Endodermal cell (in vitro differentiated cells): ENCODE measurements at places on chromosomes 16 and 17. TPM values are rescaled to one million over a fixed set of nuclear protein-coding genes. Genes with fewer than 3 reads are reported as not detected.
A peak's percentile ranks its signal among the peaks of the same experiment; 100 is the strongest.

GRCh38 chr17:66789961-66790437 lies 44.9 kb upstream of the CACNG5 start:
- no peak for DNase-seq

DNA sequence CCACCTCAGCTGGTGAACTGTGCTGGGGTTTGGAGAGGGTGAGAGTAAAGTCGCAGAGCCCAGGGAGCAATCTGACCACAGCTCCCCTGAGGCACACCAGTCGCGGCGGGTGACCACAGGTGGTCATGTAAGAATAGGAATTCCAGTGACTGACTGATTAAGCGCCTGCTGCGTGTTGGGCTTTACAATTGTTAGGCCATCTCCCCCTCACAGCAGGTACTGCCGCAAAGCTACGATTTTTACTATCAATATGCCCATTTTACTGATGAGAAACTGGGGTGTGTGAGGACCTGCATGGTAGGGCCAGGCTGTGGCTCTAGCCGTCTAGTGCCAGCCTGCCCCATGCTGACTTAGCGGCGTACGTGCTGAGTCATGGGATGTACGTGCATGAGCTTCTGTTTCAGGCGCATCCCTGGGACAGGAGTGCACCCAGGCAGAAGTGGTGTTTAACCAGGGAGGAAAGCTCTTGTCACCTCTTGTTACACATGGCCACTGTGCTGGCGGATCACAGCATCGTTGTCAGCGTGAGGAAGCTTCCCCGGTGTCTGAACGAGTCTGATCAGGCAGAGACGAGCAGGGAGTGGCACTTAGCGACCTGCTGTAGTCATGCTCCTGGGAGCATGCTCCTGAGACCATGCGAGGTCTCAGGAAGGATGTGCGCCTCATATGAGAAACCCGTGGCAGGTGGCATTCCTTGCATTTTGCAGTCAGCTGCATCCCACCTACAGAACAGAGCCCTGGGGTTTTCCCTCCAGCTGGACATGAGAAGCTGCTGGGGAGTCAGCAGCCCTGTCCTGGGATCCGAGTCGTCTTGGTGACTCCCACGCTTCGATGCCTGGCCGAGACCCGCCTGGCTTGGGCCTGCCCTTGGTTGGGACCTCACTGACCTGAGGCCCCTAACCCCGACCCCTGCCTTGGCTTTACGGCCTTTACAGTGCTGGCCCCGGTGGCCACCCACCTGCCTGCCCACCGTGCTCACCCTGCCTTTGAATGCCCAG lies 163.7 kb upstream of the CHMP6 start:
- DNase-seq = peak; percentile 93

GRCh38 chr17:17359271-17359670 lies 56.1 kb downstream of the NT5M start:
- DNase-seq = peak; percentile 6

DNA sequence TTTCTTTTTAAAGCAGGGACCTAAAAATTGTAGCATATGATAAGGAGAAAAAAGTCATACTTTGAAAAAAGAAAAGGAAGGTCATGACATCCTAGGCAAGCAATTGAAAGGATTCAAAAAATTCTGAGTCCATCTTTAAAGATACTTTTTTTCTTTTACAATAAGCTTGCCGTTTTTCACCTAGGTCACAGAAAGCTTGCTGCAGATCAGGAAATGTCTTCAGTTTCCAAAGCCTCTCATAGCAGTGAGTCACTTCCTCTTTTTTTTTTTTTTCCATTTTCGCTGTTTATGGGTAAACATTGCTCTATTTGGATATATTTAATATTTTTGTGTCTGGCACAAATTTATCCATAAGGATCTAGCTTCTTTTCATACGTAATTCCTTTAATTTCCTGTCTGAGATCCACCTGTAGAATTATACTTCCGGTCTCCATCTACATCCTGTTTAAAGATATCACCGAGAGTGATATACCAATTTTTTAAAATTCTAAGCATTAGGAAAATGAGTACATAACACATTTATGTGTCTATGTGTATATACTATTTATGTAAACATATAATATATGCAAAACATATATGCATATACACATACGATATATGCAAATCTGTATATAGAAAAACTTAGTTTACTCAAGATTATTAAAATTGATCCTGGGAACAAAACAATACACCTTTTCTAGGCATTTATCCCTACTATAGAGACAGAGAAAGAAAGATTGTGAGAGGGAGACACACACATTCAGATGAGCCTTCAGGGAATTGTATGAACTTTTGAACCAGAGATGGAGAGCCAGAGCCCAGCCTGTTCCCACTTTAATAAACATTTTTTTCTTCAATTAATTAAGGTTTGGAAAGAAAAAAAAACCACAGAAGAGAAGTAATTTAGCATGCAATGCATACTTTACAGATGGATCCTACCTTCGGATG lies 134.4 kb downstream of the SKAP1 start:
- no peak for DNase-seq

DNA sequence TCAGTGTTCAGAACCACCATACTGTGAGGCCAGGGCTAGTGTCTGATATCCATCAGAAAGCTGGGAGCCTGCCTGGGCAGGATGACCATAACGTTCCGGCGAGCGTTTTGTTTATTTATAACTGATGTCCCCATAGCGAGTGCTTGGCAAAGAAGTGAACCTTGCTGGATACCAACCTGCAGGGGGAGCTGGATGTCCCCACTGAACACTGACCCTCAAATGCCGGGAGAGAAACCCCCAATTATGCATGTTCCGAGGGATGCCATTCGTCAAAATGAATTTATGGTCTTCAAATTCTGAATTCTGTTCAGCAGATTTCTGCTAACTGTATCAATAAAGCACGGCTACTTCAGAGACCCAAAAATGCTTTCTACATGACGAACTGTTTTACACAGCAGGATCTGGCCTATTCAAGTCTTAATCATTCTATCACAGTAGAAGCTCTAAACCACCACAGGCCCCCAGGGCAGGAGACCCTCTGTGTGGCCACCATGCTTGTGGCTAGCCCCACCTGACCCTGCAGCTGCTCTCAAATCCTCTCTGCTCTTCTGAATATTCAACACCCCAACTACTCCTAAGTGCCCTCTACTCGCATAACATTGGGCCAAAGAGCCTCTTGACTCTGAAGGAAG lies 15.2 kb downstream of the MED24 start:
- peak; percentile 81 for DNase-seq

DNA sequence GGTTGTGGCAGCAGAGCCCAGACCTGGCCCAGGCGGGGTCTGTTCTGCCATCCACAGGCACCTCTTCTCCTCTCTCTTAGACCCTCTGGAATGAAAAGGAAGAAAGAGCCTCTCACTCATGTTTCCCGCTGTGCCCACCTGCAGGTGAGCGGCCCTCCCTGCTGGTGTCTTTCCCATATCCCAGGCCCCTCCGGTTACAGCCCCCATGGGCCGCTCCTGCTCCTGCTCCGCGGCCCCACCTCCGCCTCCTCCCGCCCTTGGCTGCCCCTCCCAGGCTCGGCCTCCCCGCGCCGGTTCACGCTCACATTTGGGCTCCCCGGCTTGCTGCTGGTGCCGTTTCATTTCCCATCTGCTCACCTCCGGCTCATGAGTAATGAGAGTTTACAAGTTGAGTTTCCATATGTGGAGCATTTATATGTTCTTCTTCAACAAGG lies 98.7 kb upstream of the SDK2 start:
- DNase-seq = no peak

DNA sequence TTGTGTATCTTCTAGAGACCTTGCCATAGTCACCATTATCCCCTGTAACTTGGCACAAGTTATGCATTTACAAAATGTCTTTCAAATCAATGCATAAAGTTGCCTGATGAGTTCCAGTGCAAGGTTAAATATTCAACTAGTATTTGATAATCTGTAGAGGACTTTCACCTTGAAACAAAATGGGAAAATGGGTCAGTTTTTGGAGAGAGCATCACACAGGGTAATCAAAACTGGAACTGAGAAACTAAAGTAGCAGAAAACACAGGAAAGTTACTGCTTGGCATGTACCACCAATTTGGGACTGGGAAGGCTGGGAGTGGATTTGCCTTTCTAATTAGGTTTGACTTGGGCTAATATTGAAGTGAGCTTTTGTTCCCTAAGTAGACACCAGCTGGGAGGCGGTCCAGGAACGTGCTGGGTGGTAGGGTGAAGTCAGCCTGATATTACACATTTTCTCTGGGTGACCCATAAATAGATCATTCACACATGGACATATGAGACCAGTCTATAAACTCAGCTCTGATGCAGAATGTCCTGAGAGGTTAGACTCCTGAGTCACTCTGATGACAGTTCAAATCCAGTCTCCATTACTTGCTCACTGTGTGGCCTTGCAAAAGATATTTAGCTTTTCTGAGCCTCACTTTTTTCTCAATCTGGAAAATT lies 152.3 kb downstream of the PCTP start:
- DNase-seq = no peak

- DNase-seq = no peak
These were observed 48.6 kb downstream of the CDRT4 start for GRCh38 chr17:15418781-15419180.

GRCh38 chr17:2396568-2397246 lies 4.2 kb downstream of the MNT start:
- DNase-seq = peak; percentile 99

DNA sequence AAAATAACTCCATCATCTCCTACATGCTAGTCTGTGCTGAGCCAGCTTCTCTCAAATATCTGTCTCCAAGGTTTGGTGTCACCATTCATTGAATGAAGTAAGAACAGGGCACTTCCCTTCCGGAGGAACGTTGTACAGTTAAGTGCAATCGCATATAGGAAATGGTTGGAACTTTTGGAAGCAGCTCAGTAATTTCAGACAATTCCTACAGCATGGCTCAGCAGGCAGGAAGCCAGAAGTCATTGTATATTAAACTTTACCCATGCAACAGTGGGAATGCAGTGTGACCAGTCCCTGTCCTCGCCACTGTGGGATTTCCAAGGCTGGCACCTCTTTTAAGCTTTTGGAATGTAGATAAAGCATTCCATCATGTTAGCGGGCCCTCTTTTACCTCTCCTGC lies 51.1 kb upstream of the MYH2 start:
- DNase-seq = no peak

- no peak for DNase-seq
These were observed 968.1 kb upstream of the GOT2 start for GRCh38 chr16:59701963-59702930.

- no peak for DNase-seq
These were observed 21.7 kb upstream of the SMURF2 start for GRCh38 chr17:64683796-64684195.

GRCh38 chr17:51045621-51046020 lies 75.0 kb downstream of the SPAG9 start:
- DNase-seq = no peak

GRCh38 chr16:4358831-4359561 lies 7.9 kb upstream of the PAM16 start:
- peak; percentile 95 for DNase-seq

GRCh38 chr17:2051061-2051932 lies 3.6 kb upstream of the HIC1 start:
- DNase-seq = peak; percentile 77

- DNase-seq = no peak
These were observed 18.6 kb downstream of the PRCD start for GRCh38 chr17:76558198-76559095.

- DNase-seq = no peak
These were observed 21.7 kb downstream of the ACSF3 start for GRCh38 chr16:89115216-89115861.

DNA sequence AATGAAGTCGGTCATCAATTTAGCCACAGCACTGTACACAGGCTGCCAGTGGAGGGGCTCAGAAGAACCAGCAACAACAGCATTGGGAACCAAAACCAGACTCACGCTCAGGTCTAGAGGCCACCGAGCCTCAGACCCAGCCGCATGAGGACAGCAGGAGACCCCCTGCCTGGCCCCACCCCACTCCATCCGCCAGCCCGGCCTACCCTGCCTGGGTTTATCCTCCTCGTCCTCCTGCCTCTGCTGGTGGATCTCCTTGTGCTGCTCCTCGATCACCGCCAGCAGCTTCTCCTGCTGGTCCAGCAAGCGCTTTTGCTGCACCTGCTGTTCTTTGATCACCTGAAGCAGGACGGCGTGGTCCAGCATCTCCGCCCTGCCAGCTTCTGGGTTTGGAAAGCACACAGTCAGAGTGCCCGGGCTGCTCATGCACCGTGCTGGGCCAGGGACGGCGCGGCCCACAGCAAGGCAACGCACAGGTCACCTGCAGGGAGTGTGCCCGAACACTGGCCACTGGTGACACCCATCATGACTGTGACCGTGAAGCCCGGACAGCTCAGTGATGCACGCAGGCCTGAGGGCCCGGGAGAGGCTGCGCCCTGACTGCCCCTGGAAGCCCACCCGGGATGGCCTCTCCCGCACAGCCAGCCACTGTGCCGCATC lies 7.7 kb downstream of the NDUFAF8 start:
- no peak for DNase-seq

GRCh38 chr17:7579001-7579833 lies at the start of gene CD68:
CD68 (plus strand) TSS chr17:7579638; CDS start chr17:7579678, 40 bp downstream.
- DNase-seq = peak; percentile 90

DNA sequence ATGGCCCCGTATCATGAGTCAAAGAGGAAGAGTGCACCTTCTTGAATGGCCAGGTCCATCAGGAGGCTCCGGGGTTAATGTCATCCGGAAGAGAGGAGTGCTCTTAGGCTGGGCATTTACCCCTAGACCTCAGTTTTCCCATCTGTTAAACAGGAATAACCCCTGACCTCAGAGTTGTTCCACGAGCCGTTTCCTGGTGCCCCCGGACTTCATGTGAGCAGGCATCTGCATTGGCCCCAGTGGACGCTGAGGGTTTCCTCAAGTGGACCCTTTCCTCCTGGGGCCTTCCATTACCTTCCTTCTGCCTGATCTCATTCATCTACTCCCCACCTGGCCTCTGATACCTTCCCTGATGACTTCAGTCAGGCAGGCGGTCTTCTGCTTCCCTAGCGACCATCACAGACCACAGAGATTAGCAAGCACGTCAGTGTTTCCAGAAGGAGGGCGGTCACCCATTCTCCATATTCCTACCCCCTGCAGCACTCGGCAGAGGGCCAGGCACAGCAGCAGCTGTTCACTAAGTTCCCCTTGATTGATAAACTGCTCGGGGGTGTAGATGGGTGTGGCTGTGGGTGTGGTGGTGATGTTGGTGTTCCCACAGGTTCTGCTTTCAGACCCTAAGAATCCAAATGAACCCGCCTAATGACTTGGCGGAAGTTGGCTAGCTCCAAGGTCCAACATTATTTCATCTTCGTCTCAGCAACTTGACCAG lies 346.6 kb upstream of the TNRC6C start:
- DNase-seq = no peak

AATK gene
- 2.5 and 4.3 TPM in 2 replicates for total RNA-seq

DLX4 gene
- total RNA-seq = 2.1 TPM in 2 replicates

STAT5B gene
- 35.7 and 37.3 TPM in 2 replicates for total RNA-seq

OR2C1 gene
- total RNA-seq = not detected in 3 replicates

COQ9 gene
- total RNA-seq = 29.8 to 38.2 TPM (median 33.0 TPM) in 3 replicates

CSH1 gene
- total RNA-seq = not detected in 3 replicates

NPIPB9 gene
- total RNA-seq = 1.2 and 3.3 TPM in 2 replicates

TBC1D3E gene
- 0.38 TPM in 1 of 3 replicates, not detected in the others for total RNA-seq

KLHL10 gene
- total RNA-seq = 0.15 TPM in 1 of 3 replicates, not detected in the others

CDK5RAP3 gene
- total RNA-seq = 198 to 206 TPM (median 203 TPM) in 3 replicates

MT1F gene
- 3.4 and 6.8 TPM in 2 replicates for total RNA-seq
